ENCODE measurements at places on chromosomes 2 and 18.

GRCh38 chr2:69618362-69618761, 25.2 kb downstream of the AAK1 start:
- H3K27me3 ChIP-seq: no peaks in the 10 kb centered on the region
- no peak overlapping the region for H3K4me3 ChIP-seq
- DNase-seq: no peak
- no peaks in the 10 kb centered on the region for H3K4me1 ChIP-seq

GRCh38 chr2:128202791-128203190, 111.8 kb downstream of the UGGT1 start:
- peaks cover 5% of the 10 kb centered on the region for H3K36me3 ChIP-seq
- H3K4me3 ChIP-seq: no peak overlapping the region
- no peaks in the 10 kb centered on the region for H3K4me1 ChIP-seq
- DNase-seq: no peak
- no peak overlapping the region for H3K27ac ChIP-seq

- no peaks in the 10 kb centered on the region for H3K27me3 ChIP-seq
- DNase-seq: no peak
- peaks cover 52% of the 10 kb centered on the region for H3K4me1 ChIP-seq
- H3K4me3 ChIP-seq: no peak overlapping the region
- H3K36me3 ChIP-seq: no peaks in the 10 kb centered on the region
These were observed 291.3 kb downstream of the AFF3 start for GRCh38 chr2:99851089-99851488.

GRCh38 chr2:222701721-222702131, 30.3 kb downstream of the MOGAT1 start:
- no peak overlapping the region for H3K27ac ChIP-seq
- H3K4me3 ChIP-seq: no peak overlapping the region
- no peak for DNase-seq
- H3K27me3 ChIP-seq: no peaks in the 10 kb centered on the region
- H3K4me1 ChIP-seq: no peaks in the 10 kb centered on the region
- no peaks in the 10 kb centered on the region for H3K36me3 ChIP-seq

GRCh38 chr2:170266358-170266757, 88.4 kb downstream of the MYO3B start:
- no peak for DNase-seq
- peaks cover 4% of the 10 kb centered on the region for H3K27me3 ChIP-seq
- H3K4me1 ChIP-seq: no peaks in the 10 kb centered on the region
- no peak overlapping the region for H3K4me3 ChIP-seq
- H3K36me3 ChIP-seq: peaks cover 18% of the 10 kb centered on the region
- H3K27ac ChIP-seq: no peak overlapping the region

DNA sequence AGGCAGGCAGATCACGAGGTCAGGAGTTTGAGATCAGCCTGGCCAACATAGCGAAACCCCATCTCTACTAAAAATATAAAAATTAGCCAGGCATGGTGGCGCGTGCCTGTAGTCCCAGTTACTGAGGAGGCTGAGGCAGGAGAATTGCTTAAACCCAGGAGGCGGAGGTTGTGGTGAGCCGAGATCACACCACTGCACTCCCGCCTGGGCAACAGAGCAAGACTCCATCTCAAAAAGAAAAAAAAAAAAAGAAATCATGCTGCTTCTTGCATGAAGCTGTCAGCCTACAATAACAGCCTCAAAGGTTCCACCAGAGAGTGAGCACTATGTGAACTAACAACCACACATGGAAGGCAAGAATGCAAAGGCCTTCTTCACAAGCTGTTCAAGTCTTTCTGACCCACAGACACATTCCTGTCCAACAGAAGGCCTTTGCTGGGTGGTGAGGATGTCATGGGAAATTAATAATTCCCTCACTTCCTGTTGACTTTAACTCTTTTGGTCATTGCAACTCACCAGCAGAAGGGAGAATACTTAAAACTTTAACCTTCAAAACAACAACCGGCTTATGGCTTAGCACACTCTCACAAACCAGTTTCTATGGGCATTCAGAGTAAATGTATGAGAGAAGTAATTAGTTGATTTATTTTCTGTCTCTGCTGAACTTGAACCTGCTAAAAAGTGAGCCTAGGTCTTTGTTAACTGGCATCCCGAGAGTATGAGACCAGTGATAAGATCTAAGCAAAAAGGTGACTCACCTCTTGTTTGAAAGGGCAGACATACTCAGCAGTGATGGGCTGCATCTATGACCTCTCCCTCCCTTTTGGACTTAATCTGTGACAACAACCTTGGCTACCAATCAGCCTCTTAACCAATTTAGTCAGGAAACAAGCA, 11.8 kb downstream of the PLEKHM3 start:
- no peaks in the 10 kb centered on the region for H3K27me3 ChIP-seq
- H3K4me1 ChIP-seq: no peaks in the 10 kb centered on the region

- no peaks in the 10 kb centered on the region for H3K36me3 ChIP-seq
- H3K4me1 ChIP-seq: peaks cover 5% of the 10 kb centered on the region
- H3K27me3 ChIP-seq: peaks cover 2% of the 10 kb centered on the region
These were observed 239.8 kb downstream of the SETBP1 start for GRCh38 chr18:44920441-44920840.

DNA sequence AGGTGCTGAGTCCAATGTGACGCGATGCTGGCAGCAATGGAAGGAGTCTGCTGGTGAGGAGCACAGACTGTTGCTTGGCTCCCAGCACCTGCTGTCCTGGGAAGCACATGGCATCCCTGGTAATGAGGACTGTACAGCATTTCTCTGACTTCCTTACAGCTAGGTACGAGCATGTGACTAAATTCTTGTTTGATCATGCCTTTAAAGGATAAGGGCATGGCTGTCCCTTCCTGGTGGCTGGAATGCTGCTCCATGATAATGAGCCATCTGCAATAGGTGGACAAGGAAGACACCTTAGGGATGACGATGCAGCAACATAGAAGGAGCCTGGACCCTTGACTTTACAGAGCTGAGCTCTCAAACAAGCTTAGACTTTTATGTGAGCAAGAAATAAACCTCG, 278.0 kb upstream of the SPRED2 start:
- no peak overlapping the region for H3K4me3 ChIP-seq
- DNase-seq: no peak
- H3K4me1 ChIP-seq: no peaks in the 10 kb centered on the region
- no peak overlapping the region for H3K27ac ChIP-seq

DNA sequence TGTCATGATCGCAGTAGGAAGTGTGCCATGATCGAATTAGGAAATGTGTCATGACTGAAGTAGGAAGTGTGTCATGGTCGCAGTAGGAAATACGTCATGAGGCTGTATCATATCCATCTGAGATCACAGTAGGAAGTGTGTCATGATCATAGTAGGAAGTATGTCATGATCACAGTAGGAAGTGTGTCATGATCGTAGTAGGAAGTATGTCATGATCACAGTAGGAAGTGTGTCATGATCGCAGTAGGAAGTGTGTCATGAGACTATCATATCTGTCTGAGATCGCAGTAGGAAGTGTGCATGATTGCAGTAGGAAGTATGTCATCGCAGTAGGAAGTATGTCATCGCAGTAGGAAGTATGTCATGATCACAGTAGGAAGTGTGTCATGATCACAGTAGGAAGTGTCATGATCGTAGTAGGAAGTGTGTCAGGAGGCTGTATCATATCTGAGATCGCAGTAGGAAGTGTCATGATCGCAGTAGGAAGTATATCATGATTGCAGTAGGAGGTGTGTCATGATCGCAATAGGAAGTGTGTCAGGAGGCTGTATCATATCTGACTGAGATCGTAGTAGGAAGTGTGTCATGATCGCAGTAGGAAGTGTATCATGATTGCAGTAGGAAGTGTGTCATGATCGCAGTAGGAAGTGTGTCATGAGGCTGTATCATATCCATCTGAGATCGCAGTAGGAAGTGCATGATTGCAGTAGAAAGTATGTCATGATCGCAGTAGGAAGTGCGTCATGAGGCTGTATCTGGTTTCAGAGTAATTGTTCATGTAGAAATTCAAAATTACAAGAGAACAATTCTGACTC, 56.4 kb upstream of the NFATC1 start:
- no peak overlapping the region for H3K27ac ChIP-seq
- peaks cover 2% of the 10 kb centered on the region for H3K27me3 ChIP-seq
- no peaks in the 10 kb centered on the region for H3K4me1 ChIP-seq
- DNase-seq: no peak
